ENCODE measurements at places on chromosomes 5 and 9. TPM values are rescaled to one million over a fixed set of nuclear protein-coding genes. Genes with fewer than 3 reads are reported as not detected.

Gene KCNV2
- total RNA-seq, result not detected

Gene MARCOL
- 8.3 TPM for total RNA-seq

Gene FGF1
- total RNA-seq, result 0.92 TPM

Gene PCDHGA11
- total RNA-seq, result 6.4 TPM

Gene LCP2
- not detected for total RNA-seq

Gene SOWAHA
- total RNA-seq, result not detected
